Activated CD4-positive, alpha-beta T cell treated with anti-CD3 and anti-CD28 coated beads, Interleukin-2, amount 50 U/mL, for 16 hours (primary cell): ENCODE measurements at places on chromosomes 1 and 21.

GRCh38 chr1:56374026-56374974 is 205.1 kb downstream of the PLPP3 start:
- no peak for DNase-seq

GRCh38 chr1:185375583-185375982 is 58.5 kb upstream of the IVNS1ABP start:
- no peak for DNase-seq

DNA sequence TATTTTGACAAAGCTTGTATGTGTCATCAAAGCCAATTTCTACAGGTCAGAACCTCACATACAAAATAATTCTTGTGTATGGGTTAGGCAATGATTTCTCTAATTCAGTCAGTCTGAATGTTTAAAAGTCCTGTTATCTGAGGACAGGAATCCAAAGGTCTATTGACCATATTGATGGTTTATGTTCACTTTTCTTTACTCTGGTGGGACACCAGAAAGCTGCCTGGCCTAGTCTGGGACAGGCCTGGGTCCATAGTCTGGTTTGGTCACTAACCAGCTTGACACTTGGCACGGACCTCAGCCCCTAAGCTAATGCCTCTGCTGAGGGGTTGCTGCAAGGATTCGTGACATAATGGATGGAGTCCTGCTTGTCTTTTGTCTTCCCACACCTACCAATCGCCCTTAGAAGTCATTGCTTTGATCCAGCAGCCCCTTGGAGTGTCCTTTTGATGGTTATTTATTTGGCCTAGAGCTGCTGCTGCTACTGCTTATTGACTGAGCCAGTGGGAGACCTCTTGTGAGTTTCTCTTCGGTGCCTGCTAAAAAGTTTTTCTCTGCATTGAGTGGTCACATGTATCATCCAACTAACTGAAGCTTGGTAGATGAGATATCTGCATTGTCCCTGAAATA is 15.7 kb downstream of the IFNAR2 start:
- no peak for DNase-seq

DNA sequence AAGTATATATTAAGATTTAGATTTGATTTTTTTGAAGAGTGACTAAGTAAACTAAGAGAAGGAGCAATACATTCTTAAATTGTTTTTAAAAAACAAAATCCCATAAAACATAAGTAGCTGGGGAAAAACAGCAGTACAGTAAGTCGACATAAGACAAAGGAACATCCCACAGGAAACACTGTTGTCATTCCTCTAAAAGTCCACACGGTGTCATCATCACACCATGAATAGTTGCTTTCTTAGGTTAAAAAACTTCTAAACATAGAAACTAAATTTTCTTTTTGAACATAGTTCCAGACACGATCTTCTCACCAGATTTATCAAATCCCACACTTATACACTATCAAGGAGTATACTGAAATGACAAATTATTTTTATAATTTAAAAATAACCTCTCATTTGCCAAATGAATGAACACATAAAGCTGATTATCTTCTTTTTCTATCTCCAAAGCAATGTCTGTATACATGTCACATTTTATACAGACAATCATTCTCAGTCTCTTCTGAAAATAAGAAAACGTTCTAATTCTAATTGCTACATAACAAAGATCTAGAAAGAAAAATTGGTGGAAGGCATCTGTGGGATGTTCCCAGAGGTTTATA is 15.8 kb downstream of the ODF2L start:
- peak; percentile 38 for DNase-seq

GRCh38 chr1:178436899-178437298 is 59.9 kb downstream of the CLEC20A start:
- DNase-seq = no peak

DNA sequence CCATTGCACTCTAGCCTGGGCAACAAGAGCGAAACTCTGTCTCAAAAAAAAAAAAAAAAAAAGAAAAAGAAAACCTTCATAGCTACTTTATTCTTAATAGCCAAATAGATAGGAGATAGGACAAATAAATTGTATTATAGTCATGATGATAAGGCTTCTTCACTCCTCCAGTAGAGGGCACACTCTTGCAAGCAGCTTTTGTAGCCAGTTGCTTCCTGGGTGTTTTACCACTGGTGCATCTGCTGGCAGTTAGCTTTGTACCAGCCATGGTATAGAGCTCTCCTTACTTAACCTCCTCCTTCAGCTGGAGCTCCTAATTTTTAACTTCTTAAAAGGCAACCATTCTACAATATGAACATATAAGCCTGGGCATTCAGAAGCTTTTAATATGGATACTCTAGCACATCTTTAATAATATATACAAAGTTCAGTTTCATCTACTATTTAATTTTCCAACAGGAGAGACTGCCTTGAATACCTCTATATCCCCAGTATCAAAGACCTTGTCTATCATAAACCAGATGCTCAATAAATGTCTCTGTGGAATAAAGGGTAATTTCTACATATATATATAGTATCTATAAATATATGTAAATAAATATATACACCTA is 35.8 kb downstream of the EVI5 start:
- peak; percentile 57 for DNase-seq

DNA sequence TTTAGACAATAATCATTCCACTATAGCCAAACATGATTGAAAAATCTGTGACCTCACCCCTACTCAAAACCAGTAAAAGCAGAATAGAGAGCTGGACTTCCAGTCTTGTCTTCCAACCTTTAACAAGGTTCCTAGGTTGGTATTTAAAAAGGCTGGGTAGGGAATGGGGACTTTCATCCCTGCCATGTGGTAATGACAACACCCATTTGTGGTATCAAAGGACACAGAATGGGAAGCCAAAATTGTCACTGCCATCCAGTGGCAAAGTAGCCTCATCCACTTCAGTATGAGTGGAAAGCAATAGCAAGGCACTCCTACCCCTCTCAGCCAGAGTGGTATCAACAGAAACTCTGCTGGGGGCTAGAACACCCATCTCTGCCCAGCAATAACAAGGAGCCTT is 33.9 kb downstream of the UCHL5 start:
- no peak for DNase-seq
